ENCODE measurements at places on chromosomes 11 and 22. TPM values are rescaled to one million over a fixed set of nuclear protein-coding genes. Genes with fewer than 3 reads are reported as not detected.

Gene DNAJB7
- not detected for total RNA-seq

DNA sequence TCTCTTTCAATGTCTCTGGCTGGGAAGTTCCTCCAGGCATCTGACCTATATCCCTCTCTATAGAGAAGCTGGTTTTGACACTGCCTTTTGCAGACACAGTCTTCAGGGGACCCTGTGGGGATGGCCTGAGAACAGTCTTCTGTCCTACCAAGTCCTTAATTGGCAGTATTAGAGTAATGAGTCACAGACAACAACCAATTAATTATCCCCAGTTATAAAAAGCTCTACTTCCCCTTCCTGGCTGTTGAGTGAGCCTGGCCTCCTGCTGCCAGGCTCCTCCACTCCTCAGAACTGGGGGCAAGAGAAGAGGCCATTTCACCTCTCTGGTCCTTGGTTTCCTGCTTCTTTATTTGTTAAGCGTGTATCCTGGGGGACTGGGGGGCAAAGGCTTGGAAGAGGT lies 41.2 kb upstream of the KLHL35 start:
- DNase-seq = no peak
- H3K36me3 ChIP-seq = no peaks in the 10 kb centered on the region
- no peaks in the 10 kb centered on the region for H3K27me3 ChIP-seq
- no peak overlapping the region for H3K27ac ChIP-seq
- H3K4me3 ChIP-seq = no peak overlapping the region

Gene SAA1
- total RNA-seq = 450 TPM

Gene ME3
- total RNA-seq = 54.7 TPM

Gene TRIM29
- total RNA-seq = 6.3 TPM

GRCh38 chr22:33049119-33049729 lies 9.0 kb downstream of the SYN3 start:
- H3K27ac ChIP-seq = no peak overlapping the region
- H3K4me1 ChIP-seq = no peaks in the 10 kb centered on the region
- no peaks in the 10 kb centered on the region for H3K36me3 ChIP-seq
- H3K27me3 ChIP-seq = peaks cover 6% of the 10 kb centered on the region
- peak; percentile 78 for DNase-seq
- no peak overlapping the region for H3K4me3 ChIP-seq

Gene TMEM191C
- not detected for total RNA-seq

Gene SEC14L2
- total RNA-seq = 0.33 TPM

Gene NNMT
- total RNA-seq = 276 TPM

GRCh38 chr11:16883174-16883573 lies 131.0 kb downstream of the PLEKHA7 start:
- no peak overlapping the region for H3K27ac ChIP-seq
- DNase-seq = no peak
- no peaks in the 10 kb centered on the region for H3K27me3 ChIP-seq

Gene APOBEC3A
- not detected for total RNA-seq

- DNase-seq = peak; percentile 67
- H3K27me3 ChIP-seq = no peaks in the 10 kb centered on the region
- no peak overlapping the region for H3K4me3 ChIP-seq
- H3K4me1 ChIP-seq = peaks cover 25% of the 10 kb centered on the region
- peak overlapping the region; percentile 87 for H3K27ac ChIP-seq
- H3K36me3 ChIP-seq = no peaks in the 10 kb centered on the region
These were observed 22.5 kb downstream of the CLPB start for GRCh38 chr11:72411623-72412419.

- DNase-seq = no peak
- no peaks in the 10 kb centered on the region for H3K27me3 ChIP-seq
- no peaks in the 10 kb centered on the region for H3K4me1 ChIP-seq
- H3K4me3 ChIP-seq = no peak overlapping the region
- H3K27ac ChIP-seq = no peak overlapping the region
- no peaks in the 10 kb centered on the region for H3K36me3 ChIP-seq
These were observed 11.7 kb downstream of the RNF141 start for GRCh38 chr11:10529279-10529678.

GRCh38 chr11:19351426-19351825 lies 110.7 kb upstream of the E2F8 start:
- H3K27me3 ChIP-seq = no peaks in the 10 kb centered on the region
- no peak overlapping the region for H3K27ac ChIP-seq
- no peak for DNase-seq
- no peak overlapping the region for H3K4me3 ChIP-seq
- H3K36me3 ChIP-seq = no peaks in the 10 kb centered on the region

DNA sequence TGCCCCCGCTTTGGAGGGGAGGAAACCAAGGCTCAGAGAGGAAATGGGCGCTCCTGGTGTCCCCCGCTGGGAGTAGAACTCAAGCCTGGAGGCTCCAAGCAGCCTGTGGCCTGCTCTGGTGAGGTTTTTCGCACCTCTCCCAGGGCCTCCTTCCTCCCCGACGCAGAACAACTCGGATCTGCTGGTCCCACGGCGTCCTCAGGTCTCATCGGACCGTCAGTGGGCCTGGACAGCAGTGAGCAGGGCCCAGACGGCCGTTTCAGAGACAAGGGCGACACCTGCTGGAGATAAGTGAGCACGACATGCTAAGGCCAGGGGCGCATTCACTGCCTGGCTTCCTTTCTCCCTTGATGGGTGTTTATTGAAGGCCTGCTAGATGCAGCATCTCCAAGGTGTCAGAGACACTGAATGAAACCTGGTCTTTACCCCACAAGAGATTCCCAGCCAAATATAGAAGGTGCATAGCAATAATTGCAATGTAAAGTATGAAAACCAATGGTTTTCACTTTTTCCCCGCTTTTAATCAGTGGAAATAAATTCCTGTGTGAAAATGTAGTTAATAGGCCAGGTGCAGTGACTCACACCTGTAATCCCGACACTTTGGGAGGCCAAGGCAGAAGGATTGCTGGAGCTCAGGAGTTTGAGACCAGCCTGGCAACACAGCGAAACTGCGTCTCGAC lies 26.9 kb upstream of the CD82 start:
- DNase-seq = peak; percentile 69
- H3K27me3 ChIP-seq = no peaks in the 10 kb centered on the region
- no peaks in the 10 kb centered on the region for H3K4me1 ChIP-seq
- H3K4me3 ChIP-seq = no peak overlapping the region

Gene STK33
- 7.3 TPM for total RNA-seq

Gene TMPRSS5
- total RNA-seq = not detected

GRCh38 chr11:719214-720016 lies 13.4 kb downstream of the EPS8L2 start:
- no peak overlapping the region for H3K27ac ChIP-seq
- DNase-seq = no peak
- no peaks in the 10 kb centered on the region for H3K4me1 ChIP-seq
- no peaks in the 10 kb centered on the region for H3K27me3 ChIP-seq
- no peak overlapping the region for H3K4me3 ChIP-seq
- no peaks in the 10 kb centered on the region for H3K36me3 ChIP-seq

DNA sequence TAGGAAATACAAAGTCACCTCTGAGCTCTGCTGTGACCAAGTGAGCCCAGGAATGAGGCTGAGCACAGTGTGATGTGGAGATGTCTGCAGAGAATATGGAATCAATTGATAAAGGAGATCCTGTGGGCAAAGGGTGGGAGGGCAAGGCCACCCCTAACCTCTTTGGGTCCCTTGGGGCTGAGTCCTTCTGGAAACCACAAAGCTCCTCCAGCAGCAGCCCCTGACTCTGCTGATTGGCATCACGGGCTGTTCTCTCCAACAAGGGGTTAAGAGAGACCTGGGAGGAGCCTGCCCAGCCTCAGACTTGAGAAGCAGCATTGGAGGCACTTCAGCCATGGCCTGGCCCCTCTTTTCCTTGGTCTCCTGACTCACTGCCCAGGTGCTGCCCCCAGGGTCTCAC lies 49.7 kb downstream of the GGTLC2 start:
- H3K36me3 ChIP-seq = no peaks in the 10 kb centered on the region
- no peaks in the 10 kb centered on the region for H3K27me3 ChIP-seq
- peak overlapping the region; percentile 87 for H3K27ac ChIP-seq
- no peak overlapping the region for H3K4me3 ChIP-seq

- DNase-seq = no peak
- no peaks in the 10 kb centered on the region for H3K27me3 ChIP-seq
These were observed 17.2 kb upstream of the BSX start for GRCh38 chr11:122998727-122999366.

DNA sequence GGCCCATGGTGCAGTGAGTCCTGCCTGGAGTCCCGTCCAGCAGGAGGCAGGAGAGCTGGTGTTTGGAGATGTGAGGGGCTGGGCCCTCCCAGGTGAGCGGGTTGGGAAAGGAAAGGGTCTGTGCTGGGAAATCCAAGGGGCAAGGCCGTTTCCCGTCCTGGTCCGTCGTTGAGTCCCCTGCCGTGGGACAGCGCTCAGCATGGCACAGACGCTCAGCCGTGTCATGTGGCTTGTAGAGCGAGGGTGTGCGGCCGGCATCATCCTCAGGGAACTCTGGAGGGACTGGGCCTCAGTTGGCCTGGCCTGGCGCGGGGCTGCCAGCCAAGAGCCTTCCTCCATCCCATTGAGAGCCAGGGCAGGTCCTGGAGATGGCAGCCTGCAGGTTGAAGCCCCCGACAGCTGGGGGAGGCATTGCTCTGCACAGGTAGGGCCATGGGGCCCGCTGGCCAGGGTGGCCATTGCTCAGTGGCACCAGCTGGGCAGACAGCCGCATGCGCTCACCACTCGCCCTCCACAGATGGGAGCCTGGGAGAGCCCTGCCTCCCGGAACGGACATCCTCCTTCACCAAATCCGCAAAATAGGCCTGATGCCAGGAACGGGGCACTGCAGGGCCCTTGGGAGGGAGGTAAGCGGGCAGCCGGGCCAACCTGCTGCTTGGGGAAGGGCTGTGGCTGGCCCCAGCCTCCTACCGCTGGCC lies 28.7 kb downstream of the KCNQ1 start:
- H3K27me3 ChIP-seq = no peaks in the 10 kb centered on the region
- no peak for DNase-seq
- no peak overlapping the region for H3K4me3 ChIP-seq
- no peak overlapping the region for H3K27ac ChIP-seq
- peaks cover 10% of the 10 kb centered on the region for H3K4me1 ChIP-seq

Gene OR10D3
- not detected for total RNA-seq

GRCh38 chr22:28600546-28601143 lies 79.0 kb downstream of the TTC28 start:
- no peaks in the 10 kb centered on the region for H3K27me3 ChIP-seq
- no peaks in the 10 kb centered on the region for H3K4me1 ChIP-seq
- no peaks in the 10 kb centered on the region for H3K36me3 ChIP-seq
- H3K27ac ChIP-seq = no peak overlapping the region

DNA sequence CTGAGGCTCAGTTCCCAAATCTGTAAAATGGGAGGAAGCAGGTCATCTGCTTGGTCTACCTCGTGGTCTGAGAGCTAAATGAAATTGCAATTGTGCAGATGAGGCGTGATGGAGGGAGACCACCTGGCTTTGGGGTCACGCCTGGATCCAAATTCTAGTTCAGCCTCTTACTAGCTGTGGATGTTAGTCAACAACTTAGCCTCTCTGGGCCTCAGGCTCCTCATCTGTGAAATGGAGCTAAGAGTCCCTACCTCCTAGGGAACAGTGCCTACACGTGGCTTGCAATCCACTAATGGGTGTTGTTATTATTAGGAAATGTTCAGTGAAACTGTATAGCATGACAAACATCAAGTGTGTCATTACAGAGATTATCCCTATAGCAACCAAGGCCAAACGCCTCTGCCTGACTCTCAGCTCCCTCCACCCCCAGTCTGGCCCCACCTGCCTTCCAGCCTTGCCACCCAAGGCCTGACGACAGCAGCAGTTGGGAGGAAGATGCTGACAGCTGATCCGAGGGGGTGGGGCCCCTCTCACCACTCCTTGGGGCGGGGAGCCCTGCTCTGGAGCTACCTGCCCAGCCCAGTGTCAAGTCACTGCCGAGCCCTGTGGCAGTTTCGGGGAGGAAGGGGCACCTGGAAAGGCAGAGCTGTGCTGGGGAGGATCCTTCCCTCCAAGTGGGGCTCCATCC lies 1.7 kb upstream of the RHOD start:
- H3K27ac ChIP-seq = peak overlapping the region; percentile 85
- H3K4me1 ChIP-seq = peaks cover 47% of the 10 kb centered on the region
- H3K36me3 ChIP-seq = no peaks in the 10 kb centered on the region
- H3K27me3 ChIP-seq = no peaks in the 10 kb centered on the region

- H3K27me3 ChIP-seq = no peaks in the 10 kb centered on the region
- peak overlapping the region; percentile 19 for H3K4me3 ChIP-seq
- H3K27ac ChIP-seq = peak overlapping the region; percentile 66
These were observed 586 bp downstream of the LRP5 start for GRCh38 chr11:68312780-68313573.

DNA sequence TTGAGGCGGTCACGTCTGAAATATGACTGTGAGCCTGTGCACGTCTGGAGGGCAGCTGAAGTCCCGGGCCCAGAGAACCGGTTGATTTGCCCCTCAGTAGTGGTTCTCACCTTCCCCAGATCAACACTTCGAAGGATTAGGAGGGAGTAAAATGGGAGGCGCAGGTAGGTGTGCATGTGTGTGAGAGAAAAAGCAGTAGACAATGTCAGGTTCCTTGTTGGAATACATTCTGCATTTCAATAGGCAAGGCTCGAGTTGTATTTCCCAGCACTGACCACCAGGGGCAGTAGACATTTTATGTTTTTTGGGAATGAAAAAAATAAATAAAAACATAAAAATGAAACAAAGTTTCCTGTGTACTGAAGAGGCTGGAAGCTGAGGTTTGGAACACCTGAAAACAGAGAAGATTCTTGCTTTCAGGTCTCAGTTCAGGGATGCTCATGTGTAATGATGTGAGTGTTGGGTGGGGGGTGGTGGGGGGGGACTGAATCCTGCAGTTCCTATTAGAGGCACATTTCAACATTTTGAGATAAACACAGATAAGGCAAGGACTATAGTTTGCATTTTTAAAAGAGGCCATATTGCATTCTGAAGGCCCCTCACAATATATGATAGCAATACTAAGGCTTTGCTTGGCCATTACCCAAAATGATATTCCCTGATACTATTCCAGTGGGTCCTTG lies 333.9 kb downstream of the CADM1 start:
- no peaks in the 10 kb centered on the region for H3K27me3 ChIP-seq
- no peaks in the 10 kb centered on the region for H3K36me3 ChIP-seq
- no peaks in the 10 kb centered on the region for H3K4me1 ChIP-seq

Gene DKK3
- total RNA-seq = 25.9 TPM

DNA sequence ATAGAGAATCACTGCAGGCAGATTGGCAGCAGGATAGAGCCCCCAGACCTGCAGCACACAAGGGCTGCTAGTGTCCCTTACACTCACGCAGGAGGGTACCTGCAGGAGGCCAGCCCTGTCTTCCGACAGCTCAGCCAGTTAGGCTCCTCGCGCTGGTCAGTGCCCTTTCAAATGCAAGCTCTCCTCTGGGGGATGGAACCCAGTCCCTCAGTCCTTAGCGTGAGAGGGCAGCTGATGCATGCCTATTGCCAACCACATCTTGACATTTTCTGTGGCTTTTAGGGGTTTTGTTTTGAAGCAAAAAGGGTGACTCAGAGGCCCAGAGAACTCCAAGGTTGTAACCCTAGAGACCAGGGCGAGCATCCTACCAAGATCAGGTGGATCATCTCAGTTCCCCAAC lies 40.0 kb downstream of the WNT11 start:
- H3K4me3 ChIP-seq = no peak overlapping the region
- H3K27me3 ChIP-seq = no peaks in the 10 kb centered on the region
- H3K36me3 ChIP-seq = no peaks in the 10 kb centered on the region
- H3K27ac ChIP-seq = no peak overlapping the region
- DNase-seq = no peak

Gene FAM76B
- total RNA-seq = 29.7 TPM
